ENCODE measurements at places on chromosomes 5 and 9.

DNA sequence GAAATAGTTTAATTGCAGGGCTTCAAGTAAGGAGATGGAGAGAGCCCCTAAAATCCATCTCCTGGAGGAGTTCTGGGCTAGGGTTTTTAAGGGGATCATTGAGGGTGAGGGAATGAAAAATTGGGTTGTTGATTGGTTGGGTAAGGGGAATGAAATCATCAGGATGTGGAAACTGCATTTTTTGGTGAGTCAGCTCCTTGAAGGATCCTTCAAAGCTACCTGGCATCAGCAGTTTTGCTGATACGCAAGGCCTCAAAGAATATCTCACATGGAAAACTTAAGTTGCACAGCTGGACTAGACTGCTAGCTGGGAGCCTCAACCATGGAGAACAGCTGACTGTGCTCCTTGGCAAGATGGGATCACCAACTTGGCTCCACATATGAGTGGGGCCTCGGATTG, 136.7 kb downstream of the FGF10 start:
- DNase-seq, result no peak

- DNase-seq, result no peak
Measured at GRCh38 chr5:180541710-180542109, 47.5 kb downstream of the CNOT6 start.

GRCh38 chr5:173291722-173292658, 36.2 kb downstream of the STC2 start:
- DNase-seq, result no peak

DNA sequence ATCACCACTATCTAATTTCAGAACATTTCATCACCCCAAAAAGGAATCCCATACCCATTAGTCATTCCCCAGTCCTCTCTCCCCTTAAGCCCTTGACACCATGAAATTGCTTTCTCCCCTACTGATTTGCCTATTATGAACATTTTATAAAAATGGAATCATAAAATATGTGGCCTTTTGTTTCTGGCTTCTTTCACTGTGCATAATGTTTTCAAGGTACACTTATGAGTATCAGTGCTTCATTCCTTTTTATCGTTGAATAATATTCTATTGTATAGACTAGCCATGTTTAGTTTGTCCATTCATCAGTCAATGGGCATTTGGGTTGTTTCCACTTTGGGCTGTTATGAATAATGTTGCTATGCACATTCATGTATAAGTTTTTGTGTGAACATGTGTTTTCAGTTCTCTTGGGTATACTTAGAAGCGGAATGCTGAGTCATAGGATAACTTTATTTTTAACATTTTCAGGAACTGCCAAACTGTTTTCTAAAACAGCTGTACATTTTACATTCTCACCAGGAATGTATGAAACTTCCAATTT, 40.4 kb upstream of the FGF1 start:
- DNase-seq, result no peak

DNA sequence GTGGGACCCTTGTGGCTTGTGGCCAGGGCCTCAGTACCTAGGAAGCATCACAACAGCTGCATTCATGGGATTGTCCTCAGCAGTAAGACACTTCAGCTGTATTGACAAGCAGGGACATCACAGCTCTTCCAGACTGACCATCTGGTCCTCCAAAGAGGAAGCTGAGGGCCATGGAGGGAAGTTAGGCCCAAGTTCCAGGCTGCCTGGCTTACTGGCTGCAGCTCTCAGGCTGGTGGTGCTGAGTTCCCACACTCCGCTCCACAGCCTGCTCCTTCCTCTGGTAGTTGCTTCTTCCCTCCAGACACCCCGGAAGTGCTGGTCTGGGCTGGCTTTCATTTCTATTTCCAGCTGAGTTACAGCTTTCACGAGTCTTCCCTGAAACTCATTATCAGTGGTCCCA, 5.7 kb upstream of the STING1 start:
- no peak for DNase-seq

DNA sequence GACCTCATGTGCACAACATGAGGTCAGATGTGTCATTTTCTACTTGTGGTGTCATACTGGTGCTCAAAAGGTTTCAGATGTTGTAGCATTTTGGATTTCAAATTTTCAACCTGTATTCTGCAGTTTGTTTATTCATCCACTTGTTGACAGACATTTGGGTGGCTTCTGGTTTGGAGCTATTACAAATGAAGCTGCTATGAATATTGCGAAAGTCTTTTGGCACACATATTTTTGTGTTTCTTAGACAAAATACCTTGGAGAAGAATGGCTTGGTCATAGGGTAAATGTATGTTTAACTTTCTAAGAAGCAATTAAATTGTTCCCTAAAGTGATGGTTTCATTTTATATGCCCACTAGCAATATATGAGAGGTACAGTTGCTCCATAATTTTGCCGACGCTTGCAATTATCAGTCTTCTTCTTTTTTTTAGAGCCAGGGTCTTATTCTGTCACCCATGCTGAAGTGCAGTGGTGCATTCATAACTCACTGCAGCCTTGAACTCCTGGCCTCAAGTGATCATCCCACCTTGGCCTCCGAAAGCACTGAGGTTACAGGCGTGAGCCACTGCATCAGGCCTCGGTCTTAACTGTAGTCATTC, 70.7 kb upstream of the TRPC7 start:
- DNase-seq, result no peak

GRCh38 chr5:146589028-146589345, 73.0 kb upstream of the GPR151 start:
- DNase-seq, result no peak

DNA sequence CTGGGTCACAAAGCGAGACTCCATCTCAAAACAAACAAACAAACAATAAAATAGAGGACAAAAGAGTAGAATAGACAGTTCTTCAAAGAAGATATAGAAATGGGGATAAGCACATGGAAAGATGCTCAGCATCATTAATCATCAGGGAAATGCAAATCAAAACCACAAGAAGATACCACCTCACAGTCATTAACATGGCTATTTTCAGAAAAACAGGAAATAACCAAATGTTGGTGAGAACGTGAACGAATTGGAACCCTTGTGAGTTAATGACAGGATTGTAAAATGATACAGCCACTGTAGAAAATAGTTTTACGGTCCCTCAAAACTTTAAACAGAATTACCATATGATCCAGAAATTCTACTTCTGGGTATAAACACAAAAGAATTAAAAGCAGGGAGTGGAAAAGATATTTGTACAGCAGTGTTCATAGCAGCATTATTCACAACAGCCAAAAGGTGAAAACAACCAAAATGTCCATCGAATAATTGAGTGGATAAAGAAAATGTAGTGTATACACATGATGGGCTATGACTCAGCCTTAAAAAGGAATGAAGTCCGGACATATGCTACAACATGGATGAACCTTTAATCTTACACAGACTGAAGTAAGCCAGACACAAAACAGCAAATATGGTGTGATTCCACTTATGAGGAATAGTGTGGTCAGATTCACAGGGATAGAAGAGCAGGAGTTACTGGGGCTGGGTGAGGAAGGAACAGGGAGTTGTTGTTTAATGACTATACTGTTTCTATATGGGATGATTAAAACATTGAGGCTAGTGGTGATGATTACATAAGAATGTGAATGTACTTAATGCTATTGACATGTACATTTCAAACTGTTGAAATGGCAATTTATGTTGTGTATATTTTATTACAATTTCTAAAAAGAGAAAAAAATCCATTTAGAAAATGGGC, 19.7 kb downstream of the OR2V2 start:
- DNase-seq, result no peak

GRCh38 chr5:62263401-62263800, 42.6 kb upstream of the KIF2A start:
- DNase-seq, result no peak

GRCh38 chr5:11048760-11049159, 287.7 kb upstream of the DAP start:
- DNase-seq, result no peak

GRCh38 chr5:125295405-125295872, 549.0 kb upstream of the ZNF608 start:
- no peak for DNase-seq

DNA sequence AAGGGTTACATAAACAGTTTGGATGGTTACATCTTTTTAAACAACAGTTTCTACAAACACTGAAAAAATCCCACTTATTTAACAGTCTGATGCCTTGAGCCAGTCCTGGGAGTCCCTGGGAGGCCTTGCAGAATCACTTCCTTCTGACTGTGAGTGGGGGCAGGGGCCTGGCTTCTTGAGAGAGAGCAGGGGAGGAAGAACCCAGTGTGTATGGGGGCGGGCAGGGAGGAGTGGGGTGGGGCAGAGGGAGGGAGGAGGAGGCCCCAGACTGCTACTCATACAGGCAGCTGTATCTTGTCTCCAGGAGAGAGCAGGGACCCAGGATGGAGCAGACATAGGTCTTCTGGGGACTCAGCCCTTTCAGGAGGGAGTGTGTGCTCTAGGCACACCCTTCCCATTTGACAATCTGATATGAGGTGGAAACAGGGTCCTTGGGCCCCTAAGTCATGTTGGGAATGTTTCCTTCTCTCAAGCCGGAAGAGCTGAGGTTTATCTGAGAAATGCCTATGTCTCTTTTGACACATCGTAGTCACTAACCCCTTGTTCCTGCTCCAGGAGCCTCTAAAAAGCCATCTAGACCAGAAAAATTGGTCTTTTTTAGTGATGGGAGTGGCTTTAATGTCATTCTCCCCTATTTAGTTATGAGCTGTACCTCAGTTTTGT, 52.8 kb downstream of the IRF1 start:
- DNase-seq, result no peak

- DNase-seq, result no peak
Measured at GRCh38 chr5:116495786-116496357, 78.8 kb downstream of the SEMA6A start.

GRCh38 chr9:132411091-132411508, 1.1 kb downstream of the CFAP77 start:
- peak; percentile 45 for DNase-seq

DNA sequence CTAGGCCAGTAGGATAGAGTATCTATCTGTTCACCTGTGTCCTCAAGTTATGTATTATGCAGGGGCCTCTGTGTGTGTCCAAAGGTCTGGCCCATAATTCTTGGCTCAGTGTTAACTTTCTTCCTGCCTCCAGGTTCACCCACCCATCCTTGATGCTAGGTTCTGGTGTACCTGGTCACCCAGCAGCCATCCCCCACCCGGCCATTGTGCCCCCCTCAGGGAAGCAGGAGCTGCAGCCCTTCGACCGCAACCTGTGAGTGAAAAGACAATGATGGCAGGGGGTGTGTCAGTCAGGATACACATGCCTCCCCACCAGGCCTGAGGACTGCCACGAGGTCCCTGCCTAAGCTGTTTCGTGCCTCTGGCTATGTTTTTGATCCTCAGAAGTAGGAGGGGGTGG, 27.6 kb downstream of the TCF7 start:
- no peak for DNase-seq

- peak; percentile 12 for DNase-seq
Measured at GRCh38 chr9:35972093-35972492, 14.1 kb upstream of the OR2S2 start.

DNA sequence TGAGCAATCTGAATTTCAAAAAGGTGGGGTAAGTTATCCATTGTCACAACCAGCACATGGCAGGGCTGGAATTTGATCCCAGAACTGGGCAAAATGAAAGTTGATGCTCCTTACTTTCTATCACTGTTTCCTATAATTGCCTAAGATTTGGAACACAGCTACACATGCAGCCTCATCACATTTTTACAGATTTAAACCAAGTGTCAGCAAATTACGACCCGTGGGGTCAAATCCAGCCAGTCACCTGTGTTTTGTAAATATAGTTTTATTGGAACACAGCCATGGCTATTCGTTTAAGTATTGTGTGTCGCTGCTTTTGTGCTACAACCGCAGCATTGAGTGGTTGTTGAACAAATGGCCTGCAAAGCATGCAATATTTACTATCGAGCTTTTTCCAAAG, 94.3 kb downstream of the SREK1 start:
- no peak for DNase-seq

- no peak for DNase-seq
Measured at GRCh38 chr9:137164370-137165249, 5.2 kb downstream of the LRRC26 start.

GRCh38 chr9:129983891-129984290, 59.1 kb downstream of the FNBP1 start:
- no peak for DNase-seq

DNA sequence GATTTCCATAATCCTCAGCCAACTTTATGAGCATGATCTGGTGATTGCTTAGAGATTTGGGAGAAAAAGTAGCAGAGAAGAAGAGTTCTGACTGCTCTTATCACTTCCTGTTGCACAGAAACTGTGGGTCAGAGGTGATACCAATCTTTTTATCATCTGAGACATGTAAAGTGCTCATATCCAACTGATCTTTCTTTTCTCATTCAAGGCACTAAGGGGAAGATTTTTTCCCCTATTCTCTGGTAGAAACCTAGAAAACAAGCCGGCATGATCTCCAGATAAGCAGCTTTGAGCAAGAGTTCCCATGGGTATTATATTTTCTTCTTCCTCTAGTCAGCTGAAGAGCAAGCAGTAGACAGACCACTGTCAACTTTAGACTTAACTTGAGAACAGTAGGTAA, 29.0 kb upstream of the GPR150 start:
- DNase-seq, result no peak
